T-cell (primary cell): ENCODE measurements at places on chromosomes 1 and 21. TPM values are rescaled to one million over a fixed set of nuclear protein-coding genes. Genes with fewer than 3 reads are reported as not detected.

DNA sequence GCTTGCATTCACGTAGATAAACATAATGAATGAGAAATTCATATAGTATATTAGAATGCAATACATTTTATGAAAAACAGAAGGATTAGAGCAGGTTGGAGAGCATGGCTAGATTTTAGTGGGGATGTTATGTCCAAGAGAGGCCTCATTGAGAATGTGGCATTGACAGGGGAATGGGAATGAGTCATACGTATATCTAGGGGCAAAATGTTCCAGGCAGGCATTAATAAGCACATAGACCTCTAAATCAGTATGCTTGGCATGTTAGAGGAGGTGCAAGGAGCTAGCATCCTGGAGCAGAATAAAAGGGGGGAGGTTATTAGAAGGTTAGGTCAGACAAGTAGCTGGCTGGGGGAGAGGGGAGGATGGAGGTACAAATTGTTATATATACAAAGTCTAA lies 93.0 kb downstream of the USH2A start:
- no peak for DNase-seq

DNA sequence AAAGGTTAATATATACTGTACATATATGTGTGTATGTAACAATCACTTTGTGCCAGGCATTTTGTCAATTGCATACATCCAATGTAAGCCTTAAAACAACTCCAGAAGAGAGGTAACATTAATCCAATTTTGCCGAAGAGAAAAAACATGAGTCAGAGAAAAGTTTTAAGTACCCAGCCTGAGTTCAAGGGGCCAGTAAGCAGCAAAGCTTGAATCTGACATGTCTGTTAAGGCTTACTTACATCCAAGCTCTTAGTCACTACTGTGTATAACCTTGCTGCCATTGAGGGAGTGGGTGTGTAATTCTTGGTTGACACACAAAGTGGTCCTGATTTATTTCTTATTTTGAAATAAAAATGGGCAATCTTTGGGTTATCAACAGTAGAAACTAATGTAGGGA lies 360.4 kb upstream of the LYPLAL1 start:
- DNase-seq = no peak

DNA sequence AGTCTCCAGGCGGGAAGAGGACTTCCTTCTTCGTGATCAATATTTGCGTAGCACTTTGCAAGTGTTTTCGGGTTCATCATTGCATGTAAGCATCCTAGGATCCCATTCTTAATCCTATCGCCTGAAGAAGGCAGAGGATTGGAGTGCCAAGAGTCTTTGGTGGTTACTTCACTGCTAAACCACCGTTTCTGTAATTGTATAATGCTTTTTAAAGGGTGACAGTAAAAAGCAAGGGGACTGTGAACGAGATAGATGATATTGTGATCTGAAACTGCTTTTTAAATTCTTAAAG lies 345 bp upstream of the ALDH9A1 start:
- no peak for DNase-seq

DNA sequence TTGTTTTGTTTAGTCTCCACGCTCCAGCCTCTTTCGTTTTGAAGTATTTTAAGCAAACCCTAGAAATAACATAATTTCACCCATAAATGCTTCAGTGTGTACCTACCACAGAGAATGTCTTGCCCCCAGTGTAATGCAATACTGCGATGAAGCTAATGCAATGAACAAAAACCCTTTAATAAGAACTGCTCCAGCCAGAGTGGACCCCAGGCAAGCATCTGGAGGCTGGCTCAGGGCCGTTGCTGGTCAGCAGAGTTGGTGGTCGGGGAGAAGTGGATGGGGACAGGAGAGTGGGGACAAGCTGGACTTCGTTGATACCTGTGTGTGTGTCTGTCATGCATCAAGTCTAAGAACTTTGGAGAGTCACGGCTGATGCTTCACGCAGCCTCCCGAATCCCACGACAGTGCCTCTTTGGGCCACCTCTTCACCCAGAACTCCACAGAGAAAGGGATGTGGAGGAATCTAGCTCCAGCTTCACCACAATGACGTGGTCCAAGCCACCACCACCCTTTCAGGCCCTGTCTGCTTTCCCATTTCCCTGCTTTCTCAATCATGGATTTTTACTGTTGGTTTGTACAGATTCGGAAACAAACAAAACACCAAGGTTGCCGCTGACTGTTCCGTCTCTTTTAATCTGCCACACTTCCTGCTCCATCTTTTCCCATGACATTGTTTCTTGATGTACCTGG lies 108.6 kb upstream of the ERRFI1 start:
- no peak for DNase-seq

- no peak for DNase-seq
Observed at GRCh38 chr1:41109310-41110197, 88.0 kb upstream of the SLFNL1 start.

DNA sequence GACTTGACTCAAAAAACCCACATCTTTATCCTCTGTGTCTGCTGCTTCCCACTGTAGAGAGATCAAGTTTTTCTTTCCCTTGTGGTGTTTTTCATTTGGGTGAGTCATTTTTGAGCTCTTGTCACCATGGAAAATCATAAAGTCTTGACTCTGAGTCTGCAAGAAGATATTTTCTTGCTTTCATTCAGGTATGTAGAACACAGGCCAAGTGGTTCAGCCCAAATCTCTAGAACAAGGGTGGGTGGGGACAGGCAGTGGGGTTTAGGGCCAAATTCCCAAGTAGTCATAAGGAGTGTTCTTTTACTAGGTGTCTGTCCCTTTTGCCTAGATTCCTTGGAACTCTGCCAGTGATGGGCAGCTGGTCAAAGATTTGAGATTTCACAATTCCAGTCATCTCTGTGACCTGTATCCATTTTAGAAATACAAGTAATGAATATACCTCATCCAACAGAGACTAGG lies 21.5 kb upstream of the ARHGAP29 start:
- no peak for DNase-seq

ELAVL4 gene
- not detected for total RNA-seq

VHLL gene
- not detected for total RNA-seq

STK40 gene
- total RNA-seq = 56.7 TPM

SDC3 gene
- total RNA-seq = 0.47 TPM

NHLH1 gene
- total RNA-seq = not detected

SKI gene
- 137 TPM for total RNA-seq
